ENCODE measurements at places on chromosomes 16 and 17.

- no peak for DNase-seq
Measured at GRCh38 chr17:28723159-28723835, 2.7 kb downstream of the TLCD1 start.

DNA sequence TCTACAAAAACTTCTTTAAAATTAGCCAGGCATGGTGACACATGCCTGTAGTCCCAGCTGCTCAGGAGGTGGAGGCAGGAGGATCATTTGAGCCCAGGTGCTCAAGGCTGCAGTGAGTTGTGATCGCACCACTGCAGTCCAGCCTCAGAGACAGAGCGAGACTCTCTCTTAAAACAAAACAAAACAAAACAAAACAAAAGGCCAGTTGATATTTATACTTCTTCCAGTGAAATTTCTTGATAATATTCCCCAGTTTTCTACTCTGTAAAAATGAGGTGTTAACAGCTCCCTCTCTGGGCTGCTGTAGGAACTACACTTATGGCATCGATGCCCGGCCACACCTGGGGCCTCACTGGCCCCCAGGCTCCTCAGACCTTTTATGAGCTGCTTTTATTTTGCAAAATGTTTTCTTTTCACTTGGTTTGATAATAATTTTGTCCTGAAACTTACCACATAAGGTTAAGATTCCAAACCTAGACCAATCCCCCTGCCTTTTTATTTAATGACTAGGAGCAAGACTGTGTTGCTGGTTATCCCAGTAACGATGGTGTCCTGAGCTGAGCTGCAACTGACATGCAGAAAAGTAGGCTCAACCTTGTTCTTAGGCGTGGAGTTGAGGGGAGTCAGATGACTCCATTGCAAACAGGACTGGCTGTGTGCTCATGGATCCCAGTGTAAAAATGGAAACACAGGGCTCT, 17.6 kb downstream of the MAPK8IP3 start:
- peak; percentile 38 for DNase-seq

DNA sequence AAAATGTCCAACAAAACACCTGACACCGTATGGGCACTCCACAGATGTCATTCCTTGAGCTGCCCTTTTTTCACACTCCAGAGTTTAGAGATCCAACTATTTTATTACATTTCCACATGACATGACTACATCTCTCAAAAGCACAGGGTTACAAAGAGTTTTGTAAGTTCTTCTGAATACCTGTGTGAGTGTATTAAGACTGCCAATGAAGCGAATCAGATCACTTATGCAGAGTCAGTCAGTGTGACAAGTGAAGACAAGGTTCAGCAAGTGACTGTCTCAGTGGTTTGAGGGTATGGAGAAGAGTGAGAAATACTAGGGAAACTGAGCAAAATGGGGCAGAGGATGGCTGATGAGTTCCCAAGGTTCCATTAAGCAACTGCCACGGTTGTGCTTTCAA, 8.4 kb downstream of the SDR42E1 start:
- no peak for DNase-seq

GRCh38 chr16:23570992-23571632, 13.6 kb downstream of the UBFD1 start:
- DNase-seq, result no peak

DNA sequence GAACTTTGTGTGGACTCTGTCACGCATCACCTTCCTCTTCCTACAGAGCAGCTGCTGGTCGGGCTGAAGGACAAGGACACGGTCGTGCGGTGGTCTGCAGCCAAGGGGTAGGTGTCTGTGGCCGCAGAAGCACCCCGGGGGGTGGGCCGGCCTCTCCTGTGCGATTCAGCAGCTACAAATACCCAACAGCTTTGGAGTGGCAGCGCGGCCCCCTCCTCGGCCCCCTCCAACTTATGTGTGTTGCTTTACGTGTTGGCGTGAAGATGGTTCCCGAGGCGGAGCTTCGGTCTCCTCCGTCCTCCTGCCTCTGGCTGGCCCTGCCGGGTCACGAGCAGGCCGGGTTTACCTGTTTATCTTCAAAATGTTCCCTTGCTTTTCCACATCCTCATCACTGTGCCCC, 32.3 kb downstream of the ZNF750 start:
- DNase-seq, result no peak

- peak; percentile 28 for DNase-seq
Measured at GRCh38 chr17:81665205-81666091, 957 bp downstream of the OXLD1 start.

DNA sequence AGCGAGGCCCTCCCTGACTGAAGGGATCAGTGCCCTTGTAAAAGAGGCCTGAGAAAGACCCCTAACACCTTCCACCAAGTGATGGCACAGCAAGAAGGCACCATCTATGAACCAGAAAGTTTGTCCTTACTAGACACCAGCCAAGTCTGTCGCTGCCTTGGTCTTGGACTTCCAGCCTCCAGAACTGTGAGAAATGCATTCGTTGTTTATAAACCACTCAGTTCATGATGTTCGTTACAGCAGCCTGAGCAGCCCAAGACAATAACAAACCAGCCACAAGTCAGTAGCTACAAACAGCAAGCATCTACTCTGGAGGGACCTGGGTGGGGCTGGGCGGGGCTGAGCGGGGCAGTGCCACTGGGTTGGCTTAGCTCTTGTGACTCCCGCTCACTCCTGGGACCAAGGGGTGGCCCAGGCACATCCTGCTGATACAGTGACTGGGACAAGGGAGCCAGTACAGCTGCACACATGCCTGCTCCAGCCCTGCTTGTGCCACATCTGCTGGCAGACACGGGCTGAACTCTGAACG, 234.9 kb downstream of the IRF8 start:
- no peak for DNase-seq

DNA sequence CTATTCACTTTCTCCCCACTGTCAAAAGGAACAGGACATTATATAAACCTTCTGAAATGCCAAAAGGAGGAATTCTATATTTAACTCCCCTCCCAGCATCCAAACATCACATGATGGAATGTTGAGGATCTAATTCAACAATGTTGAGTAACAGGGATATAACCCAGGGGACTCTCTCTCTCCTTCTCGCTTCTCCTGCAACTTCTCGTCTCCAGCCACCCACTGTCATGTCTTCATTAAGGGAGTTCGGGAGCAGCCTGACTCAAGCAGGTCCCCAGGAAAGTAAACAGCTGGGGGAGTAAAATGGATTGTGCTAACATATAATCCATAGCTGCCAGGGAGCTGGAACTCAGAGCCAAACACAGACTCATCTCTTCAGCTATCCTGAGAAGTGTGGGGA, 51.7 kb downstream of the GRIN2A start:
- DNase-seq, result no peak

GRCh38 chr16:66382171-66382965, 15.9 kb downstream of the CDH5 start:
- peak; percentile 94 for DNase-seq

GRCh38 chr16:17037499-17037898, 433.3 kb downstream of the XYLT1 start:
- DNase-seq, result no peak

DNA sequence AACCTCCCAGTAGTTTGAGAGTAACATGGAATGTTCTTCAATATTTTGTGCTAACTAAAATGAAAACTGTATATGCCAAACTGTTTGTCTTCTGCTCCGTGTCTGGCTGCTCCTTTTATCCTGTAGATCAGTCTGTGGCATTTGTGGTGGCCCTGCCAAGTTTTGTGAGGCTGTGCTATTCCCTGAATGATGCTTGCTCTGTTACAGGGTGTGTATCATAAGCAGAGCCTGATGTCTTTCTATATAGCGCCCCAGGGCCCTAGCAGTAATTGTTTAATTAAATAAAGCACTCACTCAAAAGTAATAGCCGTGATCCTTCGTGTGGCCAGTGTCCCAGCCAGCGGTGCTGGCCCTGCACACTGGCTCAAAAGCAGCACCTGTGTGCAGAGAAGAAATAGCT, 27.8 kb upstream of the NAT9 start:
- DNase-seq, result no peak

GRCh38 chr17:82548681-82549303, 29.3 kb downstream of the FOXK2 start:
- DNase-seq, result no peak

GRCh38 chr16:17696616-17697015, 225.9 kb upstream of the XYLT1 start:
- DNase-seq, result no peak

DNA sequence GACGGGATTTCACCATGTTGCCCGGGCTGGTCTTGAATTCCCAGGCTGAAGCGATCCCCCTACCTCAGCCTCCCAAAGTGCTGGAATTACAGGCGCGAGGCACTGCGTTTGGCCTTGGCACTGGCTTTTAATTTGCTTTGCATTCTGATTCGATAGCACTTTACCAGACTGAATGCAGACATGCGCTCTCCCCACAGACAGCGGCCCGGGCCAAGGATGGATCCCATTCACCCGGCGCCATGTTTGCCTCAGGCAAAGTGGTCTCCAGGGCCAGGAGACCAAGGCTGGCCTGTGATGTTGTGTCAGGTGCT, 41.7 kb downstream of the DHRS7B start:
- no peak for DNase-seq

DNA sequence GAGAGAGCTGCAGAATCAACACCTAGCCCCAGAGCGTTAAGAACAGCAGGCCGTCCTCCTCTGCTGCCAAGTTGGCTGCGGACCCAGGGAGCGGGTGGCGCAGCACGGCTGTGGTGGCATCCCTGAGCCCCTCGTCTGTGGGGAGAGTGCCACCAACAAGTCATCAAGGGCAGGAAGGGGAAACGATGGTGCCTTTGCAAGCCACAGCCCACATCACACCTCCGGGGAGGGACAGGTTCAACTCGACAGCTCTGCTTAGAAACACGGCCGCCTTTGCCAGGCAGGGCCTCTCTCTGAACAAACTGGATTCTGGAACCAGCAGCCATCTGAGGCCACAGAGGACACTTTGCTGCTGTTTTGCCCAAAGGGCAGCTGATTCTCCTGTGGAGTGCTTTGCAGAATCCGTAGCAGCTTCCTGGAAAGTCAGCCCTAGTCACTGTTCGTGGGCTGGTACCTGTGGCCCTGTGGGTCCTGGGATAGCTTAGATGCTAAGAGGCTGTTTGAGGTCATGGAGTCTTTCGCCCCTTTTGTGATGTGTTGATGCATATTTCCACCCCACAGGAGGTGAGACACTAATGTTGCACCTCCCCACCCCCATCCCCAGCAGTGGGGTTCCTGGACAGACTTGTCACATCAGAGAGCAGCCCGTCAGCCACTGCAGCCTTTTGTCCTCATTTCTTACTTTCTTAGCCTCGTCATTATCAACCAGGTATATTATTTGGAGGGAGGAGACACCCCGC, 270.6 kb downstream of the CPPED1 start:
- DNase-seq, result no peak

- no peak for DNase-seq
Measured at GRCh38 chr16:12132850-12133440, 156.4 kb downstream of the SNX29 start.

DNA sequence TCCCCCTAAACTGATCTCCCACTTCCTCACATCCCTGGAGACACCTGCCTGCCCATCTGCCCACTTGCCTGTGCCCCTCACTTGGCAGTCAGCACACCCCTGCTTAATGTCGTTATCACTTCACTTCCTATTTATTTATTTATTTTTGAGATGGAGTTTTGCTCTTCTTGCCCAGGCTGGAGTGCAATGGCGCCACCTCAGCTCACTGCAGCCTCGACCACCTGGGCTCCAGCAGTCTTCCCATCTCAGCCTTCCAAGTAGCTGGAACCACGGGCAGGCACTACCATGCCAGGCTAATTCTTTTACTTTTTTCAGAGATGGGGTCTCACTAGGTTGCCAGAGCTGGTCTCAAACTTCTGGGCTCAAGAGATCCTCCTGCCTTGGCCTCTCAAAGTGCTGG, 23.5 kb upstream of the PHOSPHO1 start:
- DNase-seq, result no peak

DNA sequence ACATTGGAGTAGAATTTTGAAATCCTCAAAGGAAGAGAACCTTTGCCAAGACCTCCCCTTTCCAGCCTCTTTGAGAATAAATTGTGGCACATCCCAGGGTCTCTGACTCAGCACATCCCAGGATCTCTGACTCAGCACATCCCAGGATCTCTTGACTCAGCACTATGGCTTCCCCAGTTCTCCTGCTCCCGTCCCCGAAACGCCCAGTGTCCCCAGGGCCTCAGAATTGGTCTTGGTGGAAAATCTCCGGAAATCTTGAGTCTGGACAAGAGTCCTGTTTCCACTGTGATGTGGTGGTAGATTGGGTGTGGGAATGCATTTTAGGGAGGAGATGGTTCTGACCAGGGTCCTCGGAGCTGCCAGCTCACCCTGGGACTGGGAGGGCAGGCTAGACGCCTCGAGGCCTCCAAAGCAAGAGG, 19.2 kb downstream of the PLXDC1 start:
- DNase-seq, result peak; percentile 83

- peak; percentile 92 for DNase-seq
Measured at GRCh38 chr17:549177-550040, 165.2 kb downstream of the VPS53 start.

- no peak for DNase-seq
Measured at GRCh38 chr17:55909776-55910175, 158.9 kb downstream of the PCTP start.

DNA sequence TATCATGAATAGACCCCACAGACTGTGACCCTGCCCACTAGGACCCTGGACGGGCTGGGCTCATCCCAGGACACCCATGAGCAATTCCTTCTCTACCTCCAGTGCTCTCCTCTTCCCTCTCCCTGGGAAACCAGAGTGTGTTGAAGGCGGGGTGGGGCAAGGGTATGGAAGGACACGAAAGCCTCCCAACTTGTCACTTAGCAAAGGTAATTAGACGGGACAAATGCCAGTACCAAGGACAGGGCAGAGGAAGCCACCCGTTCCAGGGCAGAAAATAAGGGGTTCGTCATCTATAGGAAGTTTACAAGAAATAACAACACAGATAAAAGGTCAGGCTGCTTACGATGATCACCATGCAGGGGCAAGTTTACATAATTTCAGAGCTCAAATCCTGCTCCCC, 4.9 kb upstream of the EPX start:
- no peak for DNase-seq

GRCh38 chr16:6032438-6032837, 934.8 kb upstream of the EEF2KMT start:
- no peak for DNase-seq

- peak; percentile 34 for DNase-seq
Measured at GRCh38 chr16:31010585-31011325, at the start of gene STX1B. STX1B (minus strand) TSS chr16:31010638; CDS start chr16:31010396, 242 bp downstream.

DNA sequence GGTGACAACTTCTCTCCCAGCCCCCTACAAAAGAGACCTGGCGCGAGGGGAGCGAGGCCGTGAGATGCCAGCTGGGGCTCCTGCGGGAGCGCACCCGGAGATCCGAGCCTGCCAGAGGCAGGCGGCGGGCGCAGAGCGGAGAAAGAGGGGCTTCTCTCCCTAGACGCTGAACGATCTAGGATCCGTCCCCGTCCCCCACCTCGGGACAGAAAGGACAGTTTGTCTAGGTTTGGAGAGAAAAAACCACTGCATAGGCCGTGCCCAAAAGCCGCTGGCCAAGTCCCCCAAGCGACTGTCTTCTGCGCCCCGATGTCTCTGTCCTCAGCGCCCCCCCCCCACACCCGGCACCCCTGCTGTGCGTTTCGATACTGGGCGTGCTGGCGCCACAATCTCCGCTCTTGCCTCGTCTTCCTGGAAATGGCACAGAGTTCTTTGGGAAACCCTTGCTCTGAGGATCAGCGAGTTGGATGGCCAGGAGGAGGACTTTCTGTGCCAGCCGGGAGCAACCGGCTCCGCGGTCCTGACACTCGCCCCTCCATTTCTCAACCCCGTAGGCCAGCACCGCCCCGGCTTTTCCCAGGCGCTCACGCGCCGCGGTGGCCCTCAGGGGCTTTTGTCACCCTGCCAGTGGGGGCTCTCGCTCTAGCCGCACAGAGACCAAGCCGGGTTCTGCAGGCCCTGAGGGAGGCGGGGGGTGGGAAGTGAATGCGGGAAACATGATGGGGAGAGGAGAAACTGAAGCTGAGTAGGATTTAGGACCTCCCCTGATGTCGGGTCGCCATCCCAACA, 1.0 kb downstream of the SSTR2 start:
- DNase-seq, result peak; percentile 19
